ENCODE measurements at places on chromosomes 11 and 22. TPM values are rescaled to one million over a fixed set of nuclear protein-coding genes. Genes with fewer than 3 reads are reported as not detected.

DNA sequence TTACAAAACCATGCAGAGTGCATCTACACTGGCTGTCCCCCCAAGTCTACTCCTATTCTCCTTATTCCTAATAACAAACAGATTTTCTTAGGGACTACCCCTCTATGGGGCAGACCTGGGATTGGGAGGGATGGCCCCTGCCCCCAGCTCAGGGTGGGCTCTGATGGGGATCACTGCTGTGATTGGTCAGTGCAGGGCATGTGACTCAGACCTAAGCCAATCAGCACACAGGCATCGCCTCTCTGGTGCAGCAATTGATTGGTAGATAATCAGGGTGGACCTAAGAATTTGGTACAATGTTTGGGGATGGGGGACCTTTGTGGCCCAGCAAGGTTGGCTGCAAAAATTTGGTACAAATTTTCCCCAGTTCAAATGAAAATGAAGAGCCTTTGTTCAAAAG is 57.2 kb upstream of the SHANK2 start:
- no peaks in the 10 kb centered on the region for H3K36me3 ChIP-seq
- DNase-seq, result no peak
- H3K27ac ChIP-seq, result no peak overlapping the region
- no peaks in the 10 kb centered on the region for H3K4me1 ChIP-seq

Gene UPK3A
- polyA plus RNA-seq, result not detected

DNA sequence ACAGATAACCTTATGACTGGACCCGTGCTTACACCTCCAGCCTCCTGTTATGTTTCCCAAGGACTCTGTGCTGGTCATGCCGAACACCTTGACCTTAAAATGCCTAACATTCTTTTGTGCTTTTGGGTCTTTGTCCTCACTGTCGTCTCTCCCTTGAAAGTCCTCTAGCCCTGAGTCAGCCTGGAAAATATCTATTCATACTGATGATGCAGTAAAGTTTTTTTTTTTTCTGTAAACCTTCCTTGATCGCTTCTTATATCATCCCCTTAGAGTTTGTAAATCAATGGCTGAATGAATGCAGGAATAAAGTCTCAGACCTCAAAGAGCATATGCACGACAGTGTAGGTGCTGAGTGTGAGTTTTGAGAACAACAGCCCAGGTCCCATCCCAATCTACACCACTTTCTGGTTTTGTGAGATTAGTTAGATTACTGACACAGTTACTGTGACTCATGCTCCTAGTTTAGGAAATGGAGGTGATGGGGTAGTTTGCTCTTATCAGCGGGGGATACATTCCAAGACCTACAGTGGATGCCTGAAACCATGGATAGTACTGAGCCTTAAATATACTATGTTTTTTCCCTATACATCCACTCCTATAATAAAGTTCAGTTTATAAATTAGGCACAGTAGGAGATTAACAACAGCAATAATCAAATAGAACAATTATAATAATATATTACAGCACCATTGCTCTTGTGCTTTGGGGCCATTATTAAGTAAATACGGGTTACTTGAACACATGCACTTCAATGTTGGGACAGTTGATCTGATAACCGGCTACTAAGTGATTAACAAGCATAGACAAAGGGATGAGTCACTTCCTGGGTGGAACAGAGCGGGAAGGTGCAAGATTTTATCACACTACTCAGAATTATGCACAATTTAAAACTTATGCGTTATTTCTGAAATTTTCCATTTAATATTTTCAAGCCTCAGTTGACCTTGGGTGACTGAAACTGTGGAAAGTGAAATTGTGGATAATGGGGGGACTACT is 8.6 kb downstream of the TCN1 start:
- DNase-seq, result no peak
- no peak overlapping the region for H3K4me3 ChIP-seq
- no peak overlapping the region for H3K27ac ChIP-seq
- H3K36me3 ChIP-seq, result no peaks in the 10 kb centered on the region
- no peaks in the 10 kb centered on the region for H3K4me1 ChIP-seq
- H3K27me3 ChIP-seq, result no peaks in the 10 kb centered on the region

Gene GRM5
- not detected for polyA plus RNA-seq

DNA sequence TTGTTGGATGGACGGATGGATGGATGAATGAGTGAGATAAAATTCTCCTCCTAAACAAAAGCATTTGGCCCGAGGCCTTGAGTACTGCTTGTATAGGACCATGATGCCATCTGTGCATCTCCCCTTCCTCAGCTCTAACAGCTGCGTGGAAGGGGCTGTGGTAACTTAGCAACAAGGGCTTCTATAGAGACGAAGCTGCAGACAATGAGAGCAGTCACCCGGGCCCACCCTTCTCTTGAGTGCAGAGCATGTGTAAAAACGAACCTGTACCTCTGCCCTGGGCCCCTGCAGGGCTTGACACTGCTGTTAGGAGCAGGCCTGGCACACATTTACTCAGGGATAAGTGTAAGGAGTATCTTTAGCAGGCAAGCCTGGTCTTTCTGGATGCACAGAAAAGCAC is 391.5 kb downstream of the CADM1 start:
- H3K4me3 ChIP-seq, result no peak overlapping the region
- H3K36me3 ChIP-seq, result no peaks in the 10 kb centered on the region

GRCh38 chr11:69819541-69820070 is 390 bp upstream of the FGF3 start:
- H3K4me1 ChIP-seq, result no peaks in the 10 kb centered on the region
- H3K36me3 ChIP-seq, result no peaks in the 10 kb centered on the region
- no peak overlapping the region for H3K4me3 ChIP-seq
- DNase-seq, result no peak
- H3K27me3 ChIP-seq, result peaks cover 89% of the 10 kb centered on the region
- H3K27ac ChIP-seq, result no peak overlapping the region

GRCh38 chr22:48702573-48703264 is 1125.0 kb downstream of the BRD1 start:
- no peaks in the 10 kb centered on the region for H3K36me3 ChIP-seq
- H3K4me3 ChIP-seq, result no peak overlapping the region
- no peak overlapping the region for H3K27ac ChIP-seq
- DNase-seq, result no peak
- no peaks in the 10 kb centered on the region for H3K27me3 ChIP-seq

GRCh38 chr22:43101306-43101705 is 9.2 kb upstream of the BIK start:
- H3K36me3 ChIP-seq, result no peaks in the 10 kb centered on the region
- peaks cover 14% of the 10 kb centered on the region for H3K4me1 ChIP-seq
- DNase-seq, result peak; percentile 24
- no peaks in the 10 kb centered on the region for H3K27me3 ChIP-seq
- H3K4me3 ChIP-seq, result no peak overlapping the region

DNA sequence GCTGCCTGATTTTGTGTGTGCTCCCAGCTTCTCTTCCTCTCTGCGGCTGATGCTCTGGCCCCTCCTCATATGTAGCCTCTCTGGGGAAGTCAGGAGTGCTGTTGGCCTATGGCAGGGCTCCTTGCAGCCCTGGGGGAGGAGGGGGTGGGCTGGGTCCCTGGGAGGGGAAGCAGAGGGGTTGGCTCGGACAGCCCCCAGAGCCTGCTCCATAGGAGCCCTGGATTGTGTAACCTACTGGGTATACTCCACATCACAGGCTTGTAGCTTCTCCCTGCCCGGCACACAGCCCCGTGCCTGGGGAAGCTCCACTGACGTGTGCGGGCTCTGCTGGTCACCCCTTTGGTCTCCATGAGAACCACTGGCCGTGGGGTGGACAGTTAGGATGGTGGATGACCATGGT is 113.8 kb downstream of the ST3GAL4 start:
- no peak overlapping the region for H3K27ac ChIP-seq
- H3K4me1 ChIP-seq, result peaks cover 23% of the 10 kb centered on the region
- H3K27me3 ChIP-seq, result no peaks in the 10 kb centered on the region
- DNase-seq, result no peak

DNA sequence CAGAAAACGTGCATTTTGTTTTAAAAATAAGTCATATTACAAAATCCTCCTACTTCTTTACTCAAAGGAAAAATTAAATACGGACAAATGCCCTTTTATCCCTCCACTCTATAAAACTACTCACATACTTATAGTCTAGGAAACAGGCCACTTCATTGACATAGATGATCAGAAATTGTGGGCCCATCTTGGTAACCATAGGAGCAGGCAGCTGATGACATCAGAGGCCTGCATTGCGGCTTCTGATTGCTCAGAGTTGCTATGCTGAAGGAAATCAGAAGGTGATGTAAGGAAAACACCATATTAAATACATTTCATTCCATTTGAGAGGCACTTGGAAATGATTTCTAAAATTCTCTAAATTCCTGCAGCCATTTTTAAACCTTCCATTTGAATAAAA is 27.0 kb downstream of the FAM76B start:
- no peaks in the 10 kb centered on the region for H3K36me3 ChIP-seq
- no peak for DNase-seq
- no peak overlapping the region for H3K27ac ChIP-seq
- no peak overlapping the region for H3K4me3 ChIP-seq

DNA sequence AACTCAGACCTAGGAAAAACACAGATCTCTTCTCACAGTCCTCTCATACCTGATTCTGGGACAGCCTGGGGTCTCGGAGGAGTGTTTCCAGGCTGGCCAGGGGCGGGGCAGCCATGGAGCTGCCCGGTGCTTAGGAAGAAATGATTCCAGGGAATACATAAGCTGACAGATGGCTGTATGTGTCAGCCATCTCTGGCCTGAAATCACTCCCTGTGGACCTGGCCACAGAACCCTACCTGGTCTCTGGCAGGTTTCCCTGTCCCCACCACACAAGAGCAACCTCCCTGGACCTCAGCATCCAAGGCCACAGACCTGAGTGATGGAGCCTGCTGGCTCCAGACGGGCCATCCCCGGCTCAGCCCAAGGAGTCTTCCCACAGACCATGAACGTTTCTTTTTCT is 10.0 kb downstream of the GGA1 start:
- H3K4me1 ChIP-seq, result no peaks in the 10 kb centered on the region
- H3K36me3 ChIP-seq, result no peaks in the 10 kb centered on the region
- no peaks in the 10 kb centered on the region for H3K27me3 ChIP-seq
- no peak for DNase-seq
- H3K4me3 ChIP-seq, result no peak overlapping the region
- no peak overlapping the region for H3K27ac ChIP-seq

Gene FAM111B
- 0.12 TPM for polyA plus RNA-seq
